Dermis microvascular lymphatic vessel endothelial cell (primary cell): ENCODE measurements at places on chromosomes 11 and 22.

GRCh38 chr22:46050451-46050845 is 73.5 kb upstream of the WNT7B start:
- no peak for DNase-seq

DNA sequence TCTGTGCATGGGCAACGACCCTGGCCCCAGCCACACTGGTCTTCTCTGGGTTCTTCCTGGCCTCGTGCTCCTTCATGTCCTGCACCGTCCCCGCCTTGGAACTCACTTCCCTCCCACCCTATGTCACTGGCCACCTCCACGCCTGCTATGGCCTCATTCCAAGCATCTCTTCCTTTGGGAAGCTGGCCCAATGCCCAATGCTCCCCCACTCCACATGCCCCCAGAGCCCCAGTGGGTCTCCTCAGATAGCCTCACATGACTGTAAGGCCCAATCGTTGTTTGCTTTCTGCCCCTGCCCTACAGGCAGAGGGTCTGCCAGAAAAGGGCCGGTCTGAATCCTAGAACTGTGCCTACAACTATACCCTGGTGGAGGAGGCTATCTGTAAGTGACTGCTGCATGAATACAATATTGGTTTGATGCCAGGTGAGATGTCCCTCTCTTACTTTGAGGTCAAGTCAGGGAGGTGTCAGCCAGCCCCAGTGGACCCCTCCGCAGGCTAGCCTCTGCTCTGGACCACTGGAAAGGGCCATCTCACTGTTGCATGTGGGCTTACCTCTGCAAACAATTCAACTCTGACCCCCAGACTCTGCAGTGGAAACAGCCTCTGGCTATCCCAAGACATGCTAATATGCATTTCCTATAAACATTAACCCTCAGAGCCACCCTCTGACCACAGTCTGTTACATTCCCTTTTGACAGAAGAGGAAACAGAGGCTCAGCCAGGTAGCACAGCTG is 2.1 kb upstream of the GNAZ start:
- DNase-seq: no peak

DNA sequence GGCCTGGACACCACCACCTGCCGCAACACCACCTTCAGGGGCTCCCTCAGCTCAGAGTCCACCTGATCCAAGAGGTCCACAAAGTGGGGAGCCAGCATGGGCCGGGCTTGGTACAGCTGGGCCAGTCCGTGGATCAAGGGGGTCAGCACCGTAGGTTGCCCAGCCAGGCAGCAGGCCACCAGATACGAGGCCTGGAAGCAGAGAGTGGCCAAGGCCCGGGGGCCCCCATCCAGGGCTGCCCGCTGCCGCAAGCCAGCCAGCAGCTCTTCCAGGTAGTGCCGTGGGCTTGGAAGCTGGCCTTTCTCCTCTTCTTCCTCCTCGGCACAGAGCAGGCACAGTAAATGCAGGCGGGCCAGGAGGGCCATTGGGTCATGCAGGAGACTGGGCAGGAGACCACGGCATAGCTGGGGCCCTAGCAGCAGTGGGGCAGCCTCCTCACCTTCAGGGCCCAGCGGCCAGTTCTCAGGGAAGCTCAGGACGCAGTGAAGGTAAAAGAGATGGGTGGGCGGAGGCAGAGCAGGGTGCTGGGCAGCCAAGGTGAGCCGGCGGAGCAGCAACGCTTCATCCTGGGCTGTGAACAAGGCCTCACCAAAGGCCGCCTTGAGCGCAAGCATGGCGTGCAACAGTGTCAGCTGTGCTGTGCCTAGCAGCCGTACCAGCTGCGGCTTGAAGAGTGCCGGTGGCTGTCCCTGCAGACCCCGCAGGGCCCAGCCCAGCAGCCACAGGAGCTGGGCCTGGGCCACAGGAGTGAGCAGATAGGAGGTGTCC is 1.7 kb downstream of the AP5B1 start:
- DNase-seq: no peak

- DNase-seq: peak; percentile 28
Measured at GRCh38 chr11:118672846-118673245, 6.6 kb downstream of the TREH start.

DNA sequence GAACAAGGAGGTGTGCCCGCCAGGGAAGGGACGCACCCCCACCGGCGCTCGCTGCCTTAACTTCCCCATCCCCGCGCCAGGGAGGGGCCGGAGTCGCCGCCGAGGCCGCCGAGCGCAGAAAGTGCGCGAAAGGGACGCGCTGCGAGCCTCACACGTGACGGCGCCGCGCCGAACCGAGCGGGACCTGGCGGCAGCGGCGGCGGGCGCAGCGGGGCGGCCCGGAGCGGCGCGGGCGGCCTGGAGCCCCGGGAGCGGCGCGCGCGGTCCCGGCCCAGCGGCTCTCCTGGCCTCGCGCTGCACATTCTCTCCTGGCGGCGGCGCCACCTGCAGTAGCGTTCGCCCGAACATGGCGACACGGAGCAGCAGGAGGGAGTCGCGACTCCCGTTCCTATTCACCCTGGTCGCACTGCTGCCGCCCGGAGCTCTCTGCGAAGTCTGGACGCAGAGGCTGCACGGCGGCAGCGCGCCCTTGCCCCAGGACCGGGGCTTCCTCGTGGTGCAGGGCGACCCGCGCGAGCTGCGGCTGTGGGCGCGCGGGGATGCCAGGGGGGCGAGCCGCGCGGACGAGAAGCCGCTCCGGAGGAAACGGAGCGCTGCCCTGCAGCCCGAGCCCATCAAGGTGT is at the start of gene SORL1:
Gene SORL1 (plus strand): TSS at position 329 of the 623 bp plus-strand sequence. CDS start 18 bp downstream, at position 347.
- peak; percentile 34 for DNase-seq
